Non-pigmented ciliary epithelial cell (primary cell): ENCODE measurements at places on chromosomes 7 and 10.

GRCh38 chr7:129427526-129428045 is 6.6 kb upstream of the STRIP2 start:
- no peak for DNase-seq

GRCh38 chr7:141991140-141991539 is 4.5 kb upstream of the MGAM start:
- no peak for DNase-seq

DNA sequence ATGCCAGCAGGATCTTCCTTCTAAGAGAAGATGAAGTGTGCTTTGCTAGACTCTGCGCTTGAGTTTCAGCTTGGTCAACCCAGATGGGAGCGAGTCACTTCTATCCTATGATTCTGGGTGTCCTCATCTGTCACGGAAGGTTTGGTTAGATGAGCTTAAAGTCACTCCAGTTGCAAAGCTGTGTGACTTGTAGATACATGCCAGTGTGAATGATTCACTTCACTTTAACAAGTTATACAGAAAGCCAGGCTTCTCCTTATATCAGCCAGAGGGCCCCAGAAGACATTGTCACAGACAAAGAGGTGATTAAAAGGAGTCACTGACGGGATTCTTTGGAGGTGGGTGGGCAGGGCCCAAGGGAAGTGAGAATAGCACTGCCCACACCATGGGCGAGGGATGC is 122.6 kb upstream of the PFKP start:
- DNase-seq: no peak

DNA sequence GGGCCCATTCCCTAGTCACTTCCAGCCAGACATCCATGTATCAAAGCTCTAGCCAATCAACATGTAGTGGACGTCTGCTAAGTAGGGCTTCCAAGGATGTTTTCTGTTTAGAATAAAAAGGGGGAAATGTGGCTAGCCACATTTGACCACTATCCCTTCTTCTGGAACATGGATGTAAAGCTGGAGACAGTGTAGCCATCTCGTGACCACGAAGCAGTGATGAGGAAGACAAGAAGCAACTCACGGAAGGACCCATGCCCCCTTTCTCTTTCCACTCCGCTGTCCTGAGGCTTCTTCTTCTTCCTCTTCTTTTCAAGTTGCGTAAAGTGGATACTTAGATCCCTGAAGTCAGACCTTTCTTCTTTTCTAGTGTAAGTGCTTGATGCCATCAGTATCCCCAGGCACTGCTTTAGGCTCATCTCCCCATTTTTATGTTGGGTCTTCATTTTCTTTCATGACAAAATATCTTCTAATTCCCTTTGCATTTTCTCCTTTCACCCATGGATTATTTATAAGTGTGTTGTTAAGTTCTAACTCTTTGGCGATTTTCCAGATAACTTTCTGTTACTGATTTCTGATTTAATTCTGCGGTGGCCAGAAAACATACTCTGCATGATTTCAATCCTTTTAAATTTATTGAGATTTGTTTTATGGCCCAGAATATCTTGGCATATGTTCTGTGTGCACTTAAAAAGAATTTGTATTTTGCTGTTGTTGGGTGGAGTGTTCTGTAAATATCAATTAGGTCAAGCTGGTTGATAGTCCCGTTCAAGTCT is 594.5 kb downstream of the SDK1 start:
- no peak for DNase-seq

GRCh38 chr7:31251441-31251840 is 89.1 kb downstream of the NEUROD6 start:
- no peak for DNase-seq

GRCh38 chr7:153920126-153920525 is 132.1 kb upstream of the DPP6 start:
- DNase-seq: no peak

- DNase-seq: no peak
These were observed 6.1 kb downstream of the BICC1 start for GRCh38 chr10:58518775-58519174.

DNA sequence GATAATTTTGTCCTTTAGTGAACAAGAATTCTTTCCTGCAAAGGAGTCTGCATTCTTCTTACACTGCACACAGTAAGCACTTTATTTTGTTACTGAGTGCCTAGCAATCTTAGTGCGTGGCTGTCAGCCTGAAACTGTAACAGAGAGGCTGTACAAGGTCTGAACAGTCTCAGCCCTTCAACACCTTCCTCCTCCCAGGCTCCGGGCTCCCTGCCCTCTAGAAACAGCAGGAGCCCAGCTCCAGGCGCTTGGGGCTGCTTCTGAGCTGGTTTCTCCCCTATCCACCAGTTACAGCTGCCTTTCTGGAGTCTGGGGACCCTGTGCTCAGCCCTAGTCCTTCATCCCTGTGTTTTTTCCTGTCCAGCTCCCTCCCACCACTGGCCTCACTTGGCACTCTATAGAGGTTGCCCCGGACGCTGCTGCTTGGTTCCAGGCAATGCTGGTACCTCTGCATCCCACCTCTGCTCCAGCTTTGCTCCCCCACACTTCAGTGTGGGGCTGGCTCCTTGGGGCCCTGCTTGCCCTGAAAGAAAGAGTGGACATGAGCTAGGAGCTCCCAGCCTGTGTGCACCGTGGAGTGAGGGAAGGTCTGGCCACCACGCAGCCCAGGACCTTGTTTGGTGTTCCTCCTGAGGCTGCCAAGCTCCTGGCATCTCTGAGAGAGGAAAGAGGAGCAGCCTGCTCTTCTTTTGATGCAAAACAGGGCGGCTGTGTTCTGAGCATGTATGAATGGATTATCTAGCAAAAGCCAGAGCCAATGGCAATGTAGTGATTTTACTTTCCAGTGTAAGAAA is 251.2 kb upstream of the GRB10 start:
- DNase-seq: no peak

GRCh38 chr7:48074204-48074654 is 14.8 kb upstream of the UPP1 start:
- DNase-seq: no peak

GRCh38 chr10:115093776-115094408 is 727 bp downstream of the ATRNL1 start:
- no peak for DNase-seq

DNA sequence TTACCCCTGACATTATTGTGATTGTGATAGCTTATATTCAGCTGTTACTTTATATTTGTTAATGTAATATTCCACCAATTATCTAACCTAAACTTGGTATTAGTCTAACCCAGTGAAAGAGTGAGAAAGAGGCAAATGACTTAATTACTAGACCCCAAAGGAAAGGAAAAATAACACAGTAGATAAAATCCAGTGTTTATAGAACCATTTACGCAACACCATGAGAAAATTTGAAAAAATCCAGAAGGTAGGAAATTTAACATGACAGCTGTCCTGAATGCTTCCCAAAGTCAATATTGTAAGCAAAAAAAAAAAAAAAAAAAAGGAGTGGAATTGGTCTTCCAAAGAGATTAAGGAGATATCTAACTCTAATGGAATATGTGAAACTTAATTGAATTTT is 741.5 kb upstream of the GHITM start:
- DNase-seq: no peak

DNA sequence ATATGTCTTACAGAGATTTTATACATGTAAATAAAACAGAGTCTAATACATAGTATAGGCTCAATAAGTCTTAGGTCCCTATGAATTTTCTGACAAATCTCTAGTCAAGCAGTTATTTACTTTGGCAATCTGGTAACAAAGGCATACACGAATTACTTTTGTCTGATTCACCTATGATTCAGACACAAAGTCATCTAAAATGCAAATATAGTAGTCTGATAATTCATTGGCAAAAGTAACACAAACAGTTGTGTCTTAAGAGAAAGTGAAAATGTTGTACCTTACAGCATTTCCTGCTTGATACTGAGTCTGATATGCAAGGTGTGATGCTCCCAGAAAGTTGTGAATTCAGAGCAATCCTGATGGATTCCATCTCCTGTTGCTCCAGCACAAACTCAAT is 209.4 kb upstream of the PRSS1 start:
- no peak for DNase-seq

- DNase-seq: no peak
These were observed 390.2 kb upstream of the COBL start for GRCh38 chr7:51706851-51707250.

DNA sequence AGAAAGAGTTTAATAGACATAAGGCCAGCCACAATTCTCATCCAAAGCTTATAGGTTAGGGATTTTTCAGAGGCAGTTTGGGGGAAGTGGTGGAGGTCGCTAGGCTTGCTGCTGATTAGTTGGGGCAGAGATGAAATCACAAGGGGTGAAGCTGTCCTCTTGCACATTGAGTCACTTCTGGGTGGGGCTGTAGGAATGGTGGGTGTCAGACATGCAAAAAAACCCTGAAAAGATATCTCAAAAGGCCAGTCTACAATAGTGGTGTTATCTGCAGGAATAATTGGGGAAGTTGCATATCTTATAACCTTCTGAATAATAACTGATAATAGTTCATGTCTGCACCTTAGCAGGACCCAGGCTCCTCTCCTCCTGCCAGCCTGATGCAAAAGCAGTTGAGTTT is 2.1 kb downstream of the FAM24B start:
- DNase-seq: no peak

GRCh38 chr10:42940487-42941294 is 136.2 kb upstream of the RET start:
- DNase-seq: no peak

DNA sequence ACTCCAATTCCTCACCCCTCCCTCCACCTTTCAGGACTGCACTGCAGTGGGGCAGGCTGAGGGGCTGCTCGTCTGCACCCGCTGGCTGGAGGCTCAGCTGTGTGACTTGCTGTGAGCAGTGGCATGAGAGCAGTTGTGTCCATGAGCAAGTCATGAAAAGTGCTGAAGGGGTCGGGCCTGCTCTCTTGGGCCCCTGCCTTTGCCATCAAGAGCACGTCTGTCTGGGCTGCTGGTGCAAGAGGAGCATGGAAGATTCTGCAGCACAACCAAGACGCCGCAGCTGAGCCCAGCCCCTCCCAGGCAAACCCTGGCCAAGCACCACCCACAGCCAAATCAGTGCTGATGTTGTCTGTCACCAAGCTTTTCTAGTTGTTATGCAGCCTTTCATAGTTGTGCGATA is 284.3 kb downstream of the TCERG1L start:
- DNase-seq: no peak

DNA sequence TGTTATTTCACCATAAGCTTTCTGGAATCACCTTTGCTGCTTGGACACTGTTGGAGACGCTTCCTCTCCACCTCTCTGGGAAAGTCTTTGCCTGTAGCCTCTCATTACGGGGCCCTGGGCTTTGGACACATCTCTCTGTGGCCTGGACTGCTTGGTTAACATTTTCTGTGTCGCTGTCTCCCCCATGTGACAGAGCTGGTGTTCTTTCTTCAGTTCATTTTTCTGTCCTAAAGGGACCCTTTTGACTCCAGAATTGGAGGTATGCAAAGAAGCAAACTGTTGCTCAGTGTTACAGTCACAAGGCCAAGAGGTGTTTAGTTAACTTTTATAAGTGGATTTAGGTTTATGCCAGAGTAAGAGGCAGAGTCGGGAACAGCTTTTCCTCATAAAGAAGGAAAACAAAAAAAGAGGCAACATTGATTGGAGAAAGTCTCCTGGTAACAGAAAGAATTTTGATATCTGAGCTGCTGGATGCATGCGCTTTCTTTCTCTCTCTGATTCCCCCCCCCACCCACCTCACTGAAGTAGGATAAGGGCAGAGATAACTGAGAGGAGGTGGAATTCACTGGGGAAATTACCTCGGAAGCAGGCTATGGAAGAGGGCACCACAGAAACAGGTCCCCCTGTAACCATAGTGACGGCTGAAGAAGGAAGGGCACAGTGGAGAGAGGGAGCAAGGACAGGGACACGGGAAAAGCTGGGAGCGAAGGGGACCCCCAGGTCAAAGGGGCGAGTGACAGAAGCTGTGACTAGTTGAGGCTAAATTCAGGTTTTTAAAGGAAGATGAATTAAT is 57.8 kb downstream of the LGI1 start:
- no peak for DNase-seq

DNA sequence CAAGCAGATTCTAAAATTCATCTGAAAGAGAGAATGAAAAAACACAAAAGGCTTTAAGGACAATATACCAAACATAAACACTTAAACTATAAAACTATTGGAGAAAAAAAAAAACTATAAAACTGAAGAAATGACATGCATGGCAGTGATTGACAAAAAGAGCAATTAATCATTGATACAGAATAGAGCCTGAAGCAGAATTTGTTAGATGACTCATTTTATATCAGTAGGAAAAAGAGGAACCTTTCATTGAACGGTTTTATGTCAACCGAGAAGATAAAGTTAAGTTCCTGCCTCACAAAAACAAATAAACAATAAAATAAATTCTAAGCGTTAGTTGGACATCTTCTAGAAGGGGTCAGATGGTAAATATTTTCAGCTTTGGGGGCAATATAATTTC is 23.3 kb downstream of the NPY start:
- DNase-seq: no peak

- DNase-seq: no peak
These were observed 36.3 kb downstream of the AKR1B1 start for GRCh38 chr7:134422638-134423037.

DNA sequence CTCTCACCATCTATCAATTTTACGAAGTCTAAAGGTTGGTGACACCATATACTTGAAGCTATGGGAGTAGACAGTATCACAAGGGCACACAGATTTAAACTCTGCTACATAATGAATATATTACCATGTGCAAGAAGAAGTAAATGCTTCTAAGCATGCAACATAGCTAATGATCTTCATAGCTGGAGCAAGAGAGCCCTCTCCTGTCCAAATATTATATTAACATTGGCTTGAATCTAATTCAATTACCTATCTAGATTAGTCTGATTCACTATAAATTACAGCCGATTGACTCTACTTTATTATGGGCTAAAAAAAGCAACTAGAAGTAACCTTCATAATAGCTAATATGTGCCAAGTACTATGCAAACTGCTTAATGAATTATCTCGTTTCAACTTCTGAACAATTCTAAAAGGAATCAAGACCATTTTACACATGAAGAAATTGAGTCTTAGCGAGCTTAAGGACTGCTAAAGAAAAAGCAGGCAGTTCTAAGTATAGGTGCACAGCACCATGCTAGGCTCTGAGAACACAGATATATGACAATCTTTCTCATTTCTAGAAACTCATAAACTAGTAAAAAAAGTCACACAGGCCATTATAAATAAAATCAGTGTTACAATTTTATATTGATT is 21.9 kb downstream of the FRA10AC1 start:
- peak; percentile 9 for DNase-seq

- DNase-seq: no peak
These were observed 19.9 kb downstream of the FAM241B start for GRCh38 chr10:69649786-69650550.

DNA sequence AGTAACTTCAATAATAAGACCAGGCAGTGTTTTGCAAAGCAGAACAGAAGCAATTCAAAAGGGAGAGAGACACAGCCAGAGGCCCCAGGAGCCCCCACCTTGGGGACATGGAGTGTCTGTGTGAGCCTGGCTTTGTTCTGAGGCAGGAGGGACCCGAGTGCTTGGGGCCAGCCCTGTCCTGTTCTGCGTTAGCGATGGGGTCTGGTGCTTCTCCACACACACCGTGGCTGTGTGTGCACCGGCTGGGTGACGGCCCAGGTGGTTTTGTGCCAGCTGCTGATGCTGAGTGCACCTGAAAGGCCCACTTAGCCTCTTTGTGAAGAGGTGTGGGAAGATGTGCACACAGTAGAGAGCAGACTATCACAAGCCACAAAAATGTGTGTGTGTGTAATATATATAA is 468.9 kb downstream of the DNAJB6 start:
- no peak for DNase-seq
